Effector memory CD4-positive, alpha-beta T cell (primary cell): ENCODE measurements at places on chromosomes 4 and X.

GRCh38 chrX:144042271-144042670 is 158.4 kb downstream of the UBE2NL start:
- DNase-seq: no peak

DNA sequence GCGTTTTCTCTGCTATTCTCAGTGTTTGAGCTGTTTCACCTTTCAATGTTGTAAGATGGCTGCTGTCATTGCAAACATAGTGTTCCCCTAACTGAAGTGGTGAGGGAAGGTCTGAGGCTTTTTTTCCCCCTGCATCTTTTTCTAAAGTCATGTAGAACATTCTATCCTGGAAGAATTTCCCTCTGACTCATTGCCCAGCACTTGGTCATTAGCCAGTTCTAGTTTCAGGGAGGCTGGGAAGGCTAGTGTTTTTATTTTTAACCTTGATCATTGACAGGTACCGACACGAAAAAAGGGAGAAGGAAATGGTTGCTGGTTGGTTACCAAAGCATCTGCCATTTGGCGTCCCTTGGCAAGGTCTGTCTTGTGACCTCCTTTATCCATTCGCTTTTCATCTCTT is 6.6 kb downstream of the LANCL3 start:
- no peak for DNase-seq

DNA sequence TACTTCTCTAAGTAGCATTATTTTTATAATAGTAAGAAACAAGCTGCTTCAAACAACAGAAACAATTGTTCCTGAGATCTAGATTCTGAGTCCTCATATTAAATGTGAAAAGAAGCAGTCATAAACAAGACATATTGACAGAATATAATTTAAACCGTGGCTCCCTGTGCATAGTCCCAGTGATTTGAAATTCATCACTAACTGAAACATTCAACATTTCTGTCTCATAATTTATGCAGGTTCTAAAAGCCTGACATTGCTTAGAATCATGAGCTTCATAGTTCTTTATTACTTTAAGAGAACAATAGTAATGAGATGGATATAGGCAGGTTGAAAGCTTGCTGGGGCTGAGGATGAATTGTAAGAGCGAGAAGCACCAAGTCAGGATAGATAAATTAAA is 375.5 kb upstream of the MAGEB18 start:
- no peak for DNase-seq

DNA sequence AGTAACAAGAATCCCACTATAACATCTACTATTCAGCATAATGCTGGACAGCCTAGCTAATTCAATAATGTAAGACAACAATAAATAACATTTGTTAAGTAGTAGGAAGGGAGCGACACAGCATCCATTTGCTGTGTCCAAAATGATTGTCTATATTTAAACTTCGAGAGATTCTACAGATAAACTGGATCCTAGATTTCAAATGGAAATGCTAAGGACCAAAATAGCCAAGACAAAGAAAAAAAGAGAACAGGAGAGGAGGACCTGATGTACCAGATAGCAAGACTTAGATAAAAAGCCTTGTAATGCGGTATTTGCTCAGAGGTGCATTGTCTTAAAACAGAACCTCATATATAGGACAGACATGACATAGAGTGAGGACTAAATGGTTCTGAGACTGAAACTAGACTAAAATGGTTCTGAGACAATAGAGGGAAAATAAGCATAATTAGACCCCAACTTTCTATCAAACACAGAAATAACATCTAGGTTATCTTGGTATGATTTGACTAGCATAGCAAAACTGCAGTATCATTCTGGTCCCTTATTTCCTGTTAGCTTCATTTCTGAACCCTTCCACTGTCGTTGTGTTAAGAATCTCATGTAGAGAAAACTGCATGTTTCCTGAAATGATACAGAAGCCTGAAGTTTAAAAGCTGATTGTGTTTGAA is 3.8 kb downstream of the HPGDS start:
- DNase-seq: no peak

DNA sequence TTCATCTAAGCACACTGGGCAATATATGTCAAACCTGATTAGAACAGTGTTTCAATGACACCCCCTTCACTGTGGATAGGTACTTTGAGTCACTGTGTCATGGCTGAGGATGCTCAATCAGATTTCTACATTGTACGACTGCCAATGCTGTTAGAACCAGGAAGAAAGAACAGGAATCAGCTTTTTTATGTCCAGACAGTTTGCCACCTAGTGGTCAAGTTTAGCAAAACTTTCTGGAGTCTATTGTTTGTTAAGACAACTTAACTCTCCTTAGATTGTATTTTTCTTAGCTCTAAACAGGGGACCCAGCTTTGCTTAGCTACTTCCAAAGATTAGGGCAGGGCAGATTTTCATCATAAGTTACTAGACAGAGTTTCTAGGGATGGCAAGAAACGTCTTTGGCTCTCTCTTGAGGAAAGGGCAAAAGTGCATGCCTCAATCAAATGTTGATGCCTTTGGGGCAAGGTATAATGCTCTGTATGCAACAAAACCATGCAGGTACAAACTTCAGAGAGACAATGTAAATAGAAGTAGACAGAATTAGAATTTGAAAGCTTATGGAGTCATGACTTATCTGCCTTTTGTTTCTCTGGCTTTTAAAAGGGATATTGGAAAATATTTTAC is 40.5 kb upstream of the BMP3 start:
- DNase-seq: no peak

- DNase-seq: peak; percentile 12
These were observed 53.3 kb downstream of the JADE1 start for GRCh38 chr4:128862608-128863311.

DNA sequence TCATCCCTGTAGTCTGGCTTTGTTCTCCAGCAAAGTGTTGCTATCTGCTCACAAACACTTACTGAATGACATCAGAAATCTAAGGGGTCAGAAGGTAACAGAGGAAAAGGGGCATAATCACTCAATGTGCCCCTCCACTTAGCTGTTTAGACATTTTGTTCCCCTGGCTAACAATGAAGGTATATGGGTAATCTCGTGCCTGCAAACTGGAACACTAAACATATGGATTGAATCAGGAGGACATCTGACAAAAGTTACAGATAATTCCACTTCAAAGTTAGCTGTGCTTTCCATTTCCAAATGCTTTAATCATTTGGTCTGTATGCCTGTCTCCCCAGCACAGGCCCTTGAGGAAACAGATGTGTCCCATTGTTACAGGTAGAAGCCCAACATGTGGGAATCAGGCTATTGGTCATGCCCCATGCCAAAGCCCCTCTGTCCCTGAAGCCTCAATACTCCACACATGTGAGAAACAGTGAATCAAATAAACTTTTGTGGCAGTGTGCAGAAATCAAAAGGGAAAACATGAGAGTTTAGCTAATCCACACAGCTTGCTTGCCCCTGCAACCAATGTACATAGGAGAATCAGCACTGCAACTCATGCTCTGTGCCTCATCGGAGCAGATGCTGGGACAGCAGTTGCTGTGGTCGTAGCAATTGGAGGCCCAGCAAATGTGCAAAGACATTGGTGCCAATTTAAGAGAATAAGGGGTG is 111.7 kb downstream of the RNF150 start:
- no peak for DNase-seq

DNA sequence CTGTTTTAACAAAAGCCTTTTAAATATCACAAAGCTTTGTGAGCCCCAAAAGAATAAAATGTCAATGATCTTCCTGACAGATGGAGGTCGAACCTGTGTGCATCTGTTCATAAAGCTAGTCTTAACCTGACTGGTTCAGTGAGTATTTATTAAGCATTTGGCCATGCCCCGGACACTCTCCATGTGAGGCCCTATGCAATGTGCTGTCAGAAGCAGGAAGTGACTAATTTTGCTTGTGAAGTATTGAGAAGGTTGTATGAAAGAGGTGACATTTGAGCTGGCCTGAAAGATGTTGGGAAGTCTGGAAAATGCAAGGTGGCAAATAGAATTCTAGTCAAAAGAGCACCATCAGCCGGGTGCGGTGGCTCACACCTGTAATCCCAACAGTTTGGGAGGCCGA is 171.4 kb downstream of the MSL3 start:
- no peak for DNase-seq
